NCI-H510A (cell line): ENCODE measurements at places on chromosomes 5 and 9.

GRCh38 chr9:83355024-83355444 is 183.2 kb downstream of the FRMD3 start:
- DNase-seq = no peak

- DNase-seq = no peak
These were observed 5.1 kb upstream of the TUT7 start for GRCh38 chr9:86359151-86359879.

GRCh38 chr9:36148311-36149051 is 11.9 kb downstream of the GLIPR2 start:
- DNase-seq = no peak

DNA sequence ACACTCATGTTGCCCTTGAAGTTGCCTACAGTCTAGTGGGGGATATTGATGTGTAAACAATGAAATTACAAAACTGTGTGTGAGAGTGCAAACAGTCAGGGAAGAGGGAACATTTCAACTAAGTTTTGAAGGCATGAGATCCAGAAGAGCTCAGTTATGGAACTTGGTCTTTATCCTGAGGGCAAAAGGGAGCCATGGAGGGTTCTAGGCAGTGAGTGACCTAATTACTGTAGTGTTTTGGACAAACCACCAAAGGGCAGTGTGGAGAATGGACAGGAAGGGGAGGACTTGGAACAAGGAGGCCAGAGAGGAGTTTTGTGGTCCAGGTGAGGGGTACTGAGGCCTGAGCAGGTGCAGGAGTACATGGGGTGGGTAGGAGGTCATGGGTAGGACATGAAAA is 143.7 kb upstream of the SMIM23 start:
- no peak for DNase-seq

- DNase-seq = no peak
These were observed 10.4 kb upstream of the RXRA start for GRCh38 chr9:134315716-134316448.

DNA sequence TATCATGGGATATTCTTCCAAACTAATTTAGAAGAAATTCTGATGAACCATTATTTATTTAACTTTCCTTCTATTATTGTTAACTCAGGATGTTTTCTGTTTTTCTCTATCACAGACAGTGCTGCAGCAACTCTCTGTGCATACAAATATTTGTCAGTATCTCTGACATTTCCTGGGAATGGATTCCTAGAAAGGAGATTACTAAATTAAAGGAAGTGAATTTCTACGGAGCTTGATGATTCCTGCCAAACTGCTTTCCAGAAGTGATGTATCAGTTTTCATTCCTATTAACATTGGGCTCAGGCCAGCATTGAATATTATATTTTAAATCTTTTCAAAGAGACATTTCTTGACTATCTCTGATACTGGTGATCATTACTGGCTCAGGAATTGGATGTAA is 26.0 kb upstream of the MAST4 start:
- no peak for DNase-seq

DNA sequence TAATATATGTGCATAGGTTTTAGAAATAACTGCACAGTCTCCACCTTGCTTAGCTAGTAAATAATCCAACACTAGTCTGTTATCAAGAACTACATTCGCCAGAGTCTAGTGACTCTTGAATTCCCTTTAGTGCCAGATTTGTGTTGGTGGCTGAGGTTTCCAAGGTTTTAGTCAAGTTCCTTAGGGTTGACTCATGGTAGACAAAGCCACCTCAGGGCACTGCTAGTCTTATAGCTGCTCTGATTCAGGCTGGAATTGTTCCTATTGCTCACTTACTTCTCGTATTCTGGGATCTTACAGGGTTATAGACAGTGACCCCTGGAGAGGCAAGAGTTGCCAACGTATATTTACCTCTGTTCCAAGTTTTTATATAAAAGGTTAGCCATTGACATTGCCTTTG is 1369.8 kb upstream of the CDH9 start:
- DNase-seq = no peak

GRCh38 chr5:52983731-52984636 is 5.2 kb upstream of the ITGA2 start:
- no peak for DNase-seq

DNA sequence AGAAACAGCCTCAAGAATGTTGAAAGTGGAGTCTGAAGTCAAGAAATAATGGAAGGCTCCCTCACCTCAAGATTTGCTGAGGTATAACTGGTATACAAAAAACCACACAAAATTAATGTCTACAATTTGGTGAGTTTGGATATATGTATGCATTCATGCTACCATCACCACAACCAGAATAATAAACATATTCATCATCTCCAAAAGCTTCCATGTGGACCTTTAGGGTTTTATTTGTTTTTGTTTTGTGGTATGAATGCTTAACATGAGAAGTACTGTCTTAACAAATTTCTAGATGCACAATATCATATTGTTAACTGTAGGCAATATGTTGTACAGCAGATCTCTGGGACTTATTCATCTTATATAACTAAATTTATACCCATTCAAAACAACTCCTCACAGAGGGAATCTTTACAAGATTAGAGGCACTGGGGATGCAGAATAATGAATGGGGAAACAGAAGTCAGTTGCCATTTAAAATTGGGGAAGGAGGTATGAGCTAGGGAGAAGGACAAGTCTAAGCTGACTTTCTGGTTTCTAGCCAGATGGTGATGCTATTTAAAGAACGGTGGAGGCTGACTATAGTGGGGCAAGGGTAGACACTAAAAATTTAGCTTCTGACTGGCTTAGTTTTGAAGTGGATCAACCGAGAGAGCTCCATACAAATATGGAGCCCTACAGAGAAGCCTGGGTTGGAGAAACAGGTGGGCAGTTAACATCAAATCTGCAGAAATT is 213.9 kb downstream of the BNC2 start:
- DNase-seq = no peak

GRCh38 chr5:103262422-103262871 is 3.9 kb downstream of the MACIR start:
- no peak for DNase-seq

- no peak for DNase-seq
These were observed 320.3 kb downstream of the SPATA31D1 start for GRCh38 chr9:82308836-82309235.
